ENCODE measurements at places on chromosomes 12 and 14.

DNA sequence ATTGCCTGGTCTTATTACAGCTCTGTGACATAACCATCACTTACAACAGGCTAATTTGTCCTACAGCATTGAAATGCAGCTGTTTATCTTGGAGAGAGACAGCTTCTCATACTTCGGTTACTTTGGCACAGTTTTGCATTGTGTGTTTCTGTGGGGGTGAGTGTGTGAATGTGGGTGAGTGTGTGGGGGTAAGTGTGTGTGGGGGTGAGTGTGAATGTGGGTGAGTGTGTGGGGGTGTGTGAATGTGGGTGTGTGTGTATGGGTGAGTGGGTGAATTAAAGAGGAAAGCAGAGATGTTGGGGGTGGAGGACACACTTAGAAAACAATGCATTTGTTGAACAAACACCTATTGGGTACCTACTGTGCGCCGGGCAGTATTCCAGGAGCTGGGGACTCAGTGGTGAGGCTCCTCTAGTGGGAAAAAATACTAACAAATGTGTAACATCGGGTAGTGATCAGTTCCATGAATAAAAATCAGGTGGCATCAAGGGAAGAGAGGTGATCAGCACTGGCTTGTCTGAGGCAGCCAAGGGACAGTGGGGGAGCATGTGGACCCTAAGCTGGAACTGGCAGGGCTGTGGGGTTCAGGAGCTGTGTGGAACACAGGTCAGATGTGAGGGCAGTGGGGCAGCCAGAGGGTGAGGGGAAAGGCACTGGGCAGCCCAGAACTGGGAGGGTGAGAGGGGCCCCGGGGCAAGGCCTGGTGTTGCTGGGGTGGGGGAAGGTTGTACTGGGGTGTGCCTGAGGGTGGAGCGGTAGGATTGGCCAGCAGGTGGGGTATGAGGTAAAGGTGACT lies 44.1 kb upstream of the AMN start:
- no peak for DNase-seq

- no peak for DNase-seq
Observed at GRCh38 chr14:38409071-38409705, 153.3 kb upstream of the CLEC14A start.

DNA sequence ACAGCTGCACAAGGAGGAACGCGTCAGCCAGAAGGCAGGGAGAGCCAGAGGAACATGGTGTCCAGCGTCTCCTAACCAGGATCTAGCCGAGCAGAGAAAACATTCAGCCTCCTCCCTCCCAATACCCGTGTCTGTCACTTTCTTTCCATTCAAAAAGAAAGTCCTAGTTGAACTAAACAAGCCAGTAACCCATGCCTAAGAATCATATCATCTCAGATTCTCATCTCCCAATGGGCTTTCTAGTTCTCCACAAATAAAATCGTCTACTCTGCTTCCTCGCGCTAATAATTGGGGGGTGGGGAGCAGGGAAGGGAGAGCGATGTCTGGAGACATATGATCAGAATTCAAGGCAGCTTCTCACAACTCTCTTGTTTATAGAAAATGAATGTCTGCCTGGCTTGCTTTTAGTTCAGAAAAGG lies 7.4 kb downstream of the NKX2-1 start:
- DNase-seq = no peak

GRCh38 chr12:65464930-65465329 lies 186.4 kb downstream of the MSRB3 start:
- no peak for DNase-seq

GRCh38 chr12:68177562-68177961 lies 18.0 kb upstream of the IFNG start:
- DNase-seq = no peak

DNA sequence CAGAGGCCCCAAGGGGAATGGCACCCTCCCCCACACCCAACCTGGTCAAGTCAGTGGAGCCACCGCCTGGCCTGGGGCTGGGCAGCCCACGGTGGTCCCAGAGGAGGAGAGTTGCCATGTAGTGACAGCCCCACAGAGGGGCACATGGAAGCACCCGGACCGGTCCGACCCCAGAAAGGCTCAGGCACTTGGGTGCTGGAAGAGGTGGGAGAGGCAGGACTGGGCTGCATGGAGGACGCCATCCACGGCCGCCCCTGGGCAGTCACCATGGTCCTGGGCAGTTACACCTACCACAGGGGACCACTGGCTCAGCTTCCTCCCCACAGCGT lies 37.9 kb upstream of the TMEM179 start:
- DNase-seq = no peak

DNA sequence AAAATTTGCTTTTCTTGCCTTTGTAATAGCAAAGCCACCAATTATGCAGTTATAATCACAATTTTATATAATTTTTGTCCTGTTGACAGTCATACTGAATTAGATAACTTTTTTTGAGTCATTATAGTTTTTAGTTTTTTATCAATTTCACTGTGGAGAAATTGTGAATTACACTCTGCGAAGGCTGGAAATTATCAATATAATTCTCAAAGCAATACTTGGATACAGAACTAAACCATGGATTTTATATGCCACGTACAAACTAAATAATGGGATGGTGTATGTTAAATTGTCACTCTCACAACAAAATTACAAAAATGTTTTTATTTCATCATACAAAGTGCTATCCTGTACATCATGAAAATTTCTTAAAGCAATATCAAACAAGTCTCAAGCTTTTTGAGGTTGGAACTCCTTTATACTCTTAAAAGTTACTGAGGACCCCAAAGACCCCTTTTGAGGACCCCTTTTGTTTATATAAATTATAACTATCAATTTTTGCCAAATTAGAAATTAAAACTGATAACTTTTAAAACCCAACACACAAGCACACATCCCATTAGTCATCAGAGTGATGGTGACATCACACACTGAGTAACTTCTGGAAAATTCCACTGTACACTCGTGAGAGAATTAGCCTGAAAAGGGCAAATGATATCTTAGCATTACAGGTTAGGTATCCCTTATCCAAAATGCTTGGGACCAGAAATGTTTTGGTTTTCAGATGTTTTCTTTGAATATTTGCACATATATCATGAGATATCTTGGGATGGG lies 19.8 kb upstream of the AQP2 start:
- DNase-seq = peak; percentile 74

DNA sequence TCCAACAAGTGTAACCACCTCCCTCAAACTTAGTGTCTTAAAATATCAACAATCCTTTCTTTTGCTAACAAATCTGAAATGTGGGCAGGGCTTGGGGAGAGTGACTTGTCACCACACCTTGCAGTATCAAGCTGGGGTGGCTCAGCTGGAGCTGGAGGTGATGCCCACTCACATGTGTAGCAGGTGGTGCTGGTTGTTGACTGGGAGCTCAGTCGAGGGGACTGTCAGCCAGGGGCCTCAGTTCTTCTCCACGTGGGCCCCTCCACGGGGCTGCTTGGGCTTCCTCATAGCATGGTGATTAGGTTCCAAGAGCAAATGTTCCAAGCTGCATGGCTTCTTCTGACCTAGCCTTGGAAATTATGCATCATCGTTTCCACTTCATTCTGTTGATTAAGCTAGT lies 32.6 kb upstream of the ESRRB start:
- no peak for DNase-seq

GRCh38 chr14:75293920-75294648 lies 15.5 kb downstream of the FOS start:
- DNase-seq = peak; percentile 98

- no peak for DNase-seq
Observed at GRCh38 chr12:91186156-91186555, 3.5 kb upstream of the DCN start.

Measured in suppressor macrophage (primary cell).